Subcutaneous adipose tissue (tissue), 4 donors: ENCODE measurements at places on chromosomes 1 and 21. TPM values are rescaled to one million over a fixed set of nuclear protein-coding genes. Genes with fewer than 3 reads are reported as not detected.

The NBPF4 gene
- total RNA-seq = not detected

The IVL gene
- not detected for total RNA-seq

The LCE2C gene
- total RNA-seq = not detected

The HCRTR1 gene
- 1.7 TPM for total RNA-seq

The ARHGEF16 gene
- total RNA-seq = 0.66 TPM

The C21orf91 gene
- total RNA-seq = 6.0 TPM

The TSPAN1 gene
- not detected for total RNA-seq

The RNU1-4 gene
- total RNA-seq = under 0.01 TPM

The SYTL1 gene
- not detected for total RNA-seq
